ENCODE measurements at places on chromosomes 11 and 22. TPM values are rescaled to one million over a fixed set of nuclear protein-coding genes. Genes with fewer than 3 reads are reported as not detected.

- DNase-seq = no peak
Observed at GRCh38 chr22:30144391-30144790, 64.1 kb downstream of the HORMAD2 start.

DNA sequence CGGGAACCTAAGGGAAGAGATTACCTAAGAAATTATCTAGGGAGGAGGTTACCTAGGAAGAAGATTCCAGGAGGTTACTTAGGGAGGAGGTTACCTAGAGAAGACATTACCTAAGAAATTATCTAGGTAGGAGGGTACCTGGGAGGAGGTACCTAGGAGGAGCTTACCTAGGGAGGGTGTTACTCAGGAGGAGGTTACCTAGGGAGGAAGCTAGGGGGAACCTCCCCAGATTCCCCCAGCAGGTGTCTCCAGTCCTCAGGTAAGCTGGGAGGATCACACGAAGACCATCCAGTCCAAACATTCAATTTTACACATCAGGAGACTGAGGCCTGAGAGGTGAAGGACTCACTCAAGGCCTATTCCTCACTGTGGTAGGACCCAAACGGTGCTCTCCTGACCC lies 482.8 kb downstream of the TBC1D22A start:
- DNase-seq = no peak

- DNase-seq = no peak
Observed at GRCh38 chr11:64085906-64086257, 50.2 kb downstream of the FLRT1 start.

- DNase-seq = peak; percentile 78
Observed at GRCh38 chr22:37316875-37317371, 34.6 kb downstream of the CYTH4 start.

DNA sequence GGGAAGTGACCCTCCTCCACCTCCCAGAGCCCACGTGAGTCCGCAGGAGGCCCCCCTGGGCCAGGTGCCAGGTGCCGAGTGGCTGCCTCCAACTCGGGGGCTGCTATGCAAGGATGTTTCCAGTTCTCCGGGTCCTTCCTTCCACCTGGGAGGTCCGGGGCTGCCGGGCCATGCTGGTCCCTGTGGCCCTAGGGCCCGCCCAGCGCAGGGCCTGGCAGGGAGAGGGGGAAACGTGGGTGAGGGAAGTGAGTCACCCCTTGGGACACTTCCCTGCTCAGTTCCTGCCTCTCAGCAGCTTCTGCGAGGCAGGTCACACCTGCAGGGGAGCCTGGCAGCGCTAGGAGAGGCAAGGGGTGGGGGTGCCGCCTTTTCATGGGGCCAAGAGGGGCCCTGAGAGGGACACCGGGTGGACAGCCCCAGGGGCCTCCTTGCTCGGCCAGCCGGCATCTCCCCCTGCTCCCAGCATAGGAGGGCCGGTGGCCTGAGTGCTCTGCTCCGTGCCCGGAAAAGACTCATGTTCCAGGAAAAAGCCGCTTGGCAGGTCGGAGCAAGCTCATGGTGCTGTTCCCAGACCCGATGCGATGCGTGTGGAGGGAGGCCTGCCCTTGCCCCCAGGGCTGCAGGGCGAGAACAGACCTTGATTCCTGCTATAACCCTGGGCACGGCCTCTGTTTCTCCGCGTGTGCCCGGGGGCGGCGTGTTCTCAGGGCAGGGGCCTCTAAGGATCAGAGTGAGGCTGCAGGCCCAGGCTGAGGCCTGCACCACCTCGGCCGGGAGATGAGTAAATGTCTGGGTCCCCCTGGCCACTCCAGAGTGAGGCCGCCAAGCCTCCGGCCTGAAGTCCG lies 30.3 kb upstream of the WNT7B start:
- no peak for DNase-seq

DNA sequence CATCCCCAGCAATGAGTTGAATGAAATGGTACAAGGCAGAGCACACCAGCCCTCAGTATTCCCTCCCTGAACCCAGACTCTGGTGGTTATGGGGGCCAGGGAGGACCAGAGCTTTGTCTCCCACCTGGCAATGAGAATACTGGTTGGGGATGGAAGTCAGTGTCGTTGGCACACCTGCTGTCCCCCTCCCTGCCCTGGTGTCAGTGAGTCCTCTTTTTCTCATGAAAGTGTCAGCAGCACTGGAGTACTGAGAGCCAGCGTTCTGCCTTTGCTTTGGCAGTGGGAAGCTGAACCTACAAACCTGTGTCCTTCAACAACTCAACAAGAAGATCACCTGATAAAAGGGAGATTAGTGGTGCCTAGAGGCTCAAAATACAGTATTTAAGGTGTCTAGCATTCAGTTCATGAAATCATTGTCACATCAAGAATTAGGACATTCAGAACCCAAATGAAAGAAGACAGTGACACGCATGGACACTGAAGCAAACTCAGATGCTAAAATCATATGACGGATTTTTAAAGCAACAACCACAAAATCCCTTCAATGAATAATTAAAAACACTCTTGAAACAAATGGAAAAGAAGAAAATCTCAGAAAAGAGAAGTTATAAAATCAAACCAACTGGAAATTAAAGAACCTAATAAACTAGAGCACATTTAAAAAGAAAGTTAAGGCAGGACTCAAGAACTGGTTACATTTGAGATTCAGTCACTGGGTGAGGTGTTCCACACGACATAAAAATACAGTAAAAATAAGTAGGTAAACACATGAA lies 77.5 kb upstream of the VPREB1 start:
- DNase-seq = no peak

DNA sequence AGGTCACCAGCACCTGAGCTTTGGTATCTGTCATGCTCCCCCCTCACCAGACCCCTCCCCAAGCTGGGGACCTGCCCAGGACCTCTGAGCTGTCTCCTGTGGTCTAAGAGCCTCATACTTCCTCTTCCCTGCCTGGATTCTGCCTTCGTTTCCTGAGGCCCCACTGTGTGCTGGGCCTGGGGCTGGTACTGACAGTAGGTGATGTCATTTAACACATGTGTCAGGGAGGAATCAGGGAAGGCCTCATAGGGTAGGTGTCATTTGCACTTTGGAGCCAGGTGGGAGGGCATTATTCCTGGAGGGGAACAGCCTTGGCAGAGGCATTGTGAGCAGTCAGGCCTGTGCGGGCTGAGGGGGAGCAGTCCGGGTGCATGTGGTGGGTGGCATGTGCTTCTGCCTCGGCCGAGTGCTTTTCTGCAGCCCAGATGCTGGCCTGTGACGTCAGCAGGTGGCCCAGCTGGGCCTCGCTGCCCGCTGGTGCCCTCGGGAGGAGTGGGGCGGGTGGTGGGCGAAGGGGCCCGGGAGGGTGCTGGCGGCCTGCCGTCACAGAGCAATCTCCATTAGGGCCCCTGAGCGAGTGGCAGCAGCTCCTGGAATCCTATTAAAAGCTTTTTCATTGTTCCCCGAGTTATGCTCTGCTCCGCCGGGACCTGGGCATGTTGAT lies 9.1 kb downstream of the FLRT1 start:
- no peak for DNase-seq

GRCh38 chr11:63635762-63636465 lies 21.7 kb upstream of the PLAAT3 start:
- peak; percentile 66 for DNase-seq

DNA sequence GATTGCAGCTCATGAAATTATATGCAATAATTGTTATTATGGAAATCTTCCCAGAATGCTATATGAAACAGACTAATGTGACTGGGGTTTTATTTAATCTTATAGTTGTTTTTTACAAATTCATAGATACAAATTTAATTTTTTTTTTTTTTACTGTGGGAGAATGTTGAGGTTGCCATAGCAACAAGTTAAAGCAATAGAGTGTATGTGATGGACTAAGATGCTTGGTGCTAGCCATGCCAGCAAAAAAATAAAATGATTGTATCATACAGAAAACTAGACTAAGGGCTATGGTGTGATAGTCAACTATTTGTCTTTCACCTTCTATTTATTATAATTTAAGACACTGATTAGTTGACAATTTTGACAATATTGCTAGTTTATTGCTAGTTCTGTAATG lies 163.2 kb upstream of the BLID start:
- no peak for DNase-seq

GRCh38 chr11:57410287-57410686 lies 16.6 kb downstream of the SLC43A3 start:
- DNase-seq = no peak

DNA sequence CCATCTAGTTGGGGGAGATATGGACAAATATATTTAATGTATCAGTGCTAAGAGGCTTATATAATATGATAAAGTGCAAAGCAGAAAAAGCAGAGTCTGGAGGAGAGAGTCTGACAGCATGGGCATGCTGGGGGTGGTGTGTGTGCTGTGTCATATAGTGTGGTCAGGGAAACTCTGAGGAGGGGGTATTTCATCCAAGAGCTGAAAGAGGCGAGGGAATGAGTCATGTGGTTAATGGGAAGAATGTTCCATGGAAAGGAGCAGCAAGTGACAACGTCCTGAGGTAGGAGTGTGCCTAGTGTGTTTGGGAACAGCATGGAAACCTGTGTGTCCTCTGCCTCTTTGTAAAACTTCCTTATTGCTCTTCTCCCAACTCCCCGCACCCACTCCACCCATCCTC lies 38.0 kb downstream of the EIF3F start:
- peak; percentile 15 for DNase-seq

Gene TENM4
- total RNA-seq = 1.2 TPM

Gene ACR
- 0.80 TPM for total RNA-seq

Gene ANO3
- total RNA-seq = 0.12 TPM

Gene MS4A14
- total RNA-seq = 1.1 TPM

Gene ZP1
- total RNA-seq = not detected

Gene KCNJ11
- total RNA-seq = 2.9 TPM

Gene OR4D5
- total RNA-seq = 0.45 TPM

All from colonic mucosa (tissue), 4 donors.